ENCODE measurements at places on chromosomes 5 and 9.

- H3K36me3 ChIP-seq = no peaks in the 10 kb centered on the region
- DNase-seq = no peak
- no peak overlapping the region for H3K27ac ChIP-seq
- H3K27me3 ChIP-seq = no peaks in the 10 kb centered on the region
- H3K4me1 ChIP-seq = no peaks in the 10 kb centered on the region
- H3K4me3 ChIP-seq = no peak overlapping the region
These were observed 62.4 kb downstream of the GRIA1 start for GRCh38 chr5:153552886-153553285.

- H3K36me3 ChIP-seq = no peaks in the 10 kb centered on the region
- H3K4me1 ChIP-seq = peaks cover 2% of the 10 kb centered on the region
- H3K27me3 ChIP-seq = no peaks in the 10 kb centered on the region
- no peak for DNase-seq
- H3K27ac ChIP-seq = no peak overlapping the region
These were observed 37.3 kb downstream of the MACIR start for GRCh38 chr5:103295871-103296270.

DNA sequence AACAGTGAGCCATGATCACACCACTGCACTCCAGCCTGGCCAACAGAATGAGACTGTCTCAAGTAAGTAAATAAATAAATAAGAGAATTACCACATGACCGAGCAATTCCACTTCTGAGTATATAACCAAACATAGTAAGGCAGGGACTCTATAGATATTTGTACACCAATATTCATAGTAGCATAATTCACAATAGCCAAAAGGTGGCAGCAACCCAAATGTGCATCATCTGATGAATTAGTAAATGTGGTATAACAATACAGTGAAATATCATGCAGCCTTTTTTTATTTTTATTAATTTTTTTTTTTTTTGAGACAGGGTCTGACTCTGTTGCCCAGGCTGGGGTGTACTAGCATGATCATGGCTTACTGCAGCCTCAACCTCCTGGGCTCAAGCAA, 33.1 kb downstream of the ALDH7A1 start:
- H3K27me3 ChIP-seq = no peaks in the 10 kb centered on the region
- DNase-seq = no peak
- H3K4me1 ChIP-seq = no peaks in the 10 kb centered on the region
- H3K27ac ChIP-seq = no peak overlapping the region

- peaks cover 5% of the 10 kb centered on the region for H3K36me3 ChIP-seq
- peaks cover 3% of the 10 kb centered on the region for H3K4me1 ChIP-seq
- DNase-seq = no peak
These were observed 8.2 kb downstream of the COL27A1 start for GRCh38 chr9:114163517-114163951.

DNA sequence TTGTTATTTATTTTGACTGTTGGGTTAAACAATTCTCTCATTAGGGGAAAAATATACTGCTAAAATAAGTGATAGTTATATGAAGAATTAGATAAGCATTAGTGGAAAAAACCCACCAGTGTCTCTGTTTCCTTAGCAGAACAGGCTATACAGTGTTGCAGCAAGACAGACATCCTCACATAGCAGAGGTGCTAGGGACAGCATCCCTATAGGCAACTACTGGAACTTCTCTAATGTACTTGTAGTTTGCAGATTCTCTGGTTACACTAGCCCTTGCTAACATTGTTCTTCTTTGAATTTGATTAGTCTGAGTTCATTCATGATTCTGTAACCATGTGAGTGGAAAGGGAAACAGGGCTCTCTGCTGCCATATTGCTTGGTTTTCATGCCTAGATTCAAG, 661.8 kb upstream of the RGMB start:
- H3K27me3 ChIP-seq = no peaks in the 10 kb centered on the region
- H3K27ac ChIP-seq = no peak overlapping the region
- DNase-seq = no peak
- H3K4me3 ChIP-seq = no peak overlapping the region
- H3K36me3 ChIP-seq = no peaks in the 10 kb centered on the region
- H3K4me1 ChIP-seq = no peaks in the 10 kb centered on the region

- no peaks in the 10 kb centered on the region for H3K27me3 ChIP-seq
- no peak for DNase-seq
These were observed 120.9 kb downstream of the COL23A1 start for GRCh38 chr5:178469011-178469974.

GRCh38 chr9:76592091-76592973, 133.3 kb downstream of the GCNT1 start:
- H3K4me3 ChIP-seq = no peak overlapping the region
- H3K27ac ChIP-seq = no peak overlapping the region
- DNase-seq = no peak
- H3K27me3 ChIP-seq = no peaks in the 10 kb centered on the region
- H3K4me1 ChIP-seq = peaks cover 4% of the 10 kb centered on the region

GRCh38 chr9:128724744-128725211, 851 bp upstream of the ZDHHC12 start:
- H3K27me3 ChIP-seq = no peaks in the 10 kb centered on the region
- peak overlapping the region; percentile 18 for H3K4me3 ChIP-seq
- H3K4me1 ChIP-seq = no peaks in the 10 kb centered on the region
- no peak overlapping the region for H3K27ac ChIP-seq

DNA sequence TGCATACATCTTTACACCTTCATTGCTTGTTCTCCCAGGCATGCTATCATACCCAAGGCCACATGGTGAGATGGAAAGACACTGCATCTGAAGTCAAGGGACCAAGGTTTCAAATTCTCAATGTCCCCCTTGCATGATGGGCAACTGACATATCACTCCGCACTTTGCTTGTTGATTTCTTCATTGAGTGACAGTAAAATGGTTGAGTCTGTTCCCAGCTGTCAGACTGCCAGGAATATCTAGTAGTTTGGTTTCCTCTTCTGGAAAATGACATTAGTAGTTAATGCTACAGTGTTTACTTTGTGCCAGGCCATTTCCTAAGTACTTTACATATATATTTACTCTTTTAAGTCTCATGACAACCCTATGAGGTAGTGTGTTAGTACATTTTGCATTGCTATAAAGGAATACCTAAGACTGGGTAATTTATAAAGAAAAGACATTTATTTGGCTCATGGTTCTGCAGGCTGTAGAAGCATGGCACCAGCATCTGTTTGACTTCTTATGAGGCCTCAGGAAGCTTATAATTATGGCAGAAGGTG, 114.4 kb downstream of the PCSK1 start:
- H3K4me1 ChIP-seq = peaks cover 1% of the 10 kb centered on the region
- H3K27ac ChIP-seq = no peak overlapping the region
- no peak for DNase-seq
- no peaks in the 10 kb centered on the region for H3K27me3 ChIP-seq
- no peak overlapping the region for H3K4me3 ChIP-seq

- H3K27me3 ChIP-seq = no peaks in the 10 kb centered on the region
- DNase-seq = no peak
- no peaks in the 10 kb centered on the region for H3K4me1 ChIP-seq
These were observed 301.0 kb downstream of the ARL15 start for GRCh38 chr5:54009357-54009756.

DNA sequence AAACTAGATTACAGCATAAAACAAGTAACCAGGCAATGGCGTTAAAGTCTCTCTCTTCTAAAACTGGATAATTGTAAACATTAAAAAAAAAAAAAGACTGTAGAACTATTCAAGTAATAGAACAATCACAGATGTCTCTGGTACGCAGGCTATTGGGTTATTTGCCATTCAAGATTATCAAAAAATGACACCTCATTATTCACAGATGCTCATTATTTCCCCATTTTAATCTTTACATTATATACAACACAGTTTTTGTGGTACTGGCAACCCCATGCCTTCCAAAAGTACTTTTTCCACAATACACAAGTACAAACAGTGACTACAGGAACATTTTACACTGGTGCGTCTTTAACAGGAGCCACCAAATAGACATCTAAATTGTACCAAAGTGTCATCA, 109.4 kb downstream of the ZNF608 start:
- no peak for DNase-seq
- no peak overlapping the region for H3K4me3 ChIP-seq
- no peak overlapping the region for H3K27ac ChIP-seq
- H3K27me3 ChIP-seq = no peaks in the 10 kb centered on the region
- peaks cover 1% of the 10 kb centered on the region for H3K4me1 ChIP-seq

GRCh38 chr9:99947395-99947794, 40.9 kb downstream of the STX17 start:
- H3K4me3 ChIP-seq = no peak overlapping the region
- H3K4me1 ChIP-seq = no peaks in the 10 kb centered on the region
- no peak for DNase-seq
- H3K27ac ChIP-seq = no peak overlapping the region
- H3K27me3 ChIP-seq = no peaks in the 10 kb centered on the region

- no peaks in the 10 kb centered on the region for H3K36me3 ChIP-seq
- no peaks in the 10 kb centered on the region for H3K4me1 ChIP-seq
- no peak overlapping the region for H3K4me3 ChIP-seq
- no peaks in the 10 kb centered on the region for H3K27me3 ChIP-seq
- no peak for DNase-seq
These were observed 26.2 kb upstream of the LMX1B start for GRCh38 chr9:126587187-126588185.

GRCh38 chr9:1837453-1838084, 177.6 kb upstream of the SMARCA2 start:
- H3K4me3 ChIP-seq = no peak overlapping the region
- DNase-seq = peak; percentile 72
- no peaks in the 10 kb centered on the region for H3K4me1 ChIP-seq
- H3K27ac ChIP-seq = no peak overlapping the region
- no peaks in the 10 kb centered on the region for H3K27me3 ChIP-seq
- no peaks in the 10 kb centered on the region for H3K36me3 ChIP-seq

- no peaks in the 10 kb centered on the region for H3K27me3 ChIP-seq
- no peak overlapping the region for H3K4me3 ChIP-seq
- H3K27ac ChIP-seq = no peak overlapping the region
- DNase-seq = no peak
- no peaks in the 10 kb centered on the region for H3K36me3 ChIP-seq
These were observed 32.8 kb upstream of the PUM3 start for GRCh38 chr9:2876726-2877125.

DNA sequence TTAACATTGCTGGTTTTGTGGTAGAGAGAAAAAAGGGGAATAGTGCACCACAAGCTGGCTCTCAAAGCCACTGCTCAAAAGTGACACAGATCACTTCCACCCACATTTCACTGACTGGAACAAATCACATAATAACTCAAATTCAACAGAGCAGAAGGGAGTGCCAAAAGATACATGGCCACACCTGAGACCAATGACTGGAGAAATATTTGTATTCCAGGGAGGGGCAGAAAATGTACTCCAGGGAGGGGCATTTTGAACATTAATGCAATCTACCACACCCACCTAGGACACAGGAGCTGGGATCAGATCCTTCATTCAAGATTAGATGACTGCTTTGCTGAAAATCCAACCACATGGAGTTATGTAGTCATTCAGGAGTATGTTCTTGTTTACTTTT, 44.8 kb upstream of the ALDOB start:
- H3K4me3 ChIP-seq = no peak overlapping the region
- H3K36me3 ChIP-seq = peaks cover 8% of the 10 kb centered on the region
- no peaks in the 10 kb centered on the region for H3K4me1 ChIP-seq
- no peaks in the 10 kb centered on the region for H3K27me3 ChIP-seq
- DNase-seq = no peak
- H3K27ac ChIP-seq = no peak overlapping the region

- no peak for DNase-seq
- no peak overlapping the region for H3K27ac ChIP-seq
- no peak overlapping the region for H3K4me3 ChIP-seq
- no peaks in the 10 kb centered on the region for H3K36me3 ChIP-seq
These were observed 151.2 kb downstream of the ZDHHC21 start for GRCh38 chr9:14542071-14542470.

- H3K27me3 ChIP-seq = no peaks in the 10 kb centered on the region
- no peaks in the 10 kb centered on the region for H3K4me1 ChIP-seq
- H3K27ac ChIP-seq = no peak overlapping the region
- H3K4me3 ChIP-seq = no peak overlapping the region
- DNase-seq = no peak
- H3K36me3 ChIP-seq = no peaks in the 10 kb centered on the region
These were observed 21.9 kb upstream of the FSD1L start for GRCh38 chr9:105425816-105426433.

GRCh38 chr9:129138476-129139232, 27.4 kb downstream of the PTPA start:
- no peak overlapping the region for H3K27ac ChIP-seq
- no peaks in the 10 kb centered on the region for H3K27me3 ChIP-seq
- peaks cover 22% of the 10 kb centered on the region for H3K36me3 ChIP-seq
- peaks cover 16% of the 10 kb centered on the region for H3K4me1 ChIP-seq
- no peak for DNase-seq
- no peak overlapping the region for H3K4me3 ChIP-seq

- H3K36me3 ChIP-seq = no peaks in the 10 kb centered on the region
- H3K4me1 ChIP-seq = peaks cover 6% of the 10 kb centered on the region
- no peak for DNase-seq
These were observed 22.5 kb downstream of the AQP7 start for GRCh38 chr9:33379666-33380389.

DNA sequence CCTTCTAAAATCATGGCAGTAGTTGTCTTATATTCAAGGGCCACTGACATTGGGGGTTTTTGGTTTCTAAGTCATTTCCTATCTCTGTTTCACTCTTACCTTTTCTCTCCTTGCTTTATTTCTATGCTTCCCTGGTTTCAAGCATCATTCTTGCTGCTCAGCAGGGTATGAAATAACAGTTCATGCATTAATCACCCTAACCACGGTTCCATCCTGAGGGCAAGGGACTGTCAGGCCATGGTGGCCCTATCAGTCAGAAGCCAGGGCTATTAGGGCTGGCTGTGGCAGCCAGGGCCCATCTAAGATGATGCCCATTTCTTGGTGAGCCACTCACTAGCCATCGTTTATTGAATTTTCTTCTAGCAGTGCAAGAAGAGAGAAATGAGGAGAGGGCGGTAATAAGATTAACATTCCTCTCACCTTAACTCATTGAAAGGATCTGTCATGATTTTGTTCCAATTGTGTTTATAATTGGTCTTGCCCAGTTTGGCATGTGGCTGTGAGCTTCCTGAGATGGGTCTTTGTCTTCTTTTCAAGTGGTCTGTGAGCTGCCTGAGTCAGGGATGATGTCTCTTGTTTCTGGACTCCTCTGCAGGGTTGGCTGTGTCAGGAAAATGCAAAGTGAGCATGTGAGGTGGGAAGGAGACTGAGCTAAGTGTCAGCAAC, 45.2 kb downstream of the CYSTM1 start:
- no peaks in the 10 kb centered on the region for H3K27me3 ChIP-seq
- no peak overlapping the region for H3K4me3 ChIP-seq
- no peak overlapping the region for H3K27ac ChIP-seq
- DNase-seq = no peak
- no peaks in the 10 kb centered on the region for H3K36me3 ChIP-seq

All from iPS DF 6.9 (cell line).